HepG2 (cell line): ENCODE measurements at places on chromosomes 5 and 9. TPM values are rescaled to one million over a fixed set of nuclear protein-coding genes. Genes with fewer than 3 reads are reported as not detected.

GRCh38 chr5:42572313-42572712 lies 149.1 kb downstream of the GHR start:
- no peak for DNase-seq

- no peak for DNase-seq
These were observed 1.9 kb downstream of the HDAC3 start for GRCh38 chr5:141634720-141635119.

DNA sequence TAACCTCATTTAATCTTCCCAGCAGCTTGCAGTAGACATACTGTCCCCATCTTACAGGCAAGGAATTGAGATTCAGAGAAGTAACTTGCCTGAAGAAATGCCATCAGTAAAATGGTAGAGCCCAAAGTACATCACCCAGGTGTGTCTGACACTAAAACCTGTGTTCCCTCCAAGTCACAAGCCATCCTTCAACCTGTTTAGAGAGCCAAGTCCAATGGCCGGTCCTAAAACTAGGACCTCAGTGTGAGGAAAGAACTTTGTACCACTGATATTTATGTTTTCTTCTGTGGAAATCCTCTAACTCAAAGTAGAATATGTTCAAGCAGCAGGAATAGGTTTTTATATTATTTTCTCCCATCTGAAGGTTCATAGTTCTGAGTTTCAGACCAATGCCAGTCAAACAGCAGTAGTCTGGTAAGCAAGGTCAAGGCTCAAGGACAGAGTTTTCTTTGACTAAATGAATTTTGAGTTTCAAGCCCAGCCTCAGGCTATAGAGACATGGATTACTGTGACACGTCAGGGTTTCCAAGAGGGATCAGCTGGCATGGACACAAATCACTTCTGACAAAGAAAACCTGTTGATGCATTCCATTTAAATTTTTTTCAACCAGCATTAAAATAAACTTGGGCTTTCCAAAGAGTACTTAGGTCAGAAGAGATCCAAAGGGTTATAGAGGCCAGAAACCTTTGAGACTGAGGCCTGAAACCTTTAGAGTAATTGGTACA lies 80.9 kb upstream of the PLPP6 start:
- no peak for DNase-seq

GRCh38 chr9:117543089-117543488 lies 128.2 kb upstream of the ASTN2 start:
- no peak for DNase-seq

PCDHGA6 gene
- total RNA-seq = 0.13 and 0.33 TPM in 2 replicates

MLANA gene
- total RNA-seq = 0.11 and 0.72 TPM in 2 replicates
